ENCODE measurements at places on chromosomes 5 and 9. TPM values are rescaled to one million over a fixed set of nuclear protein-coding genes. Genes with fewer than 3 reads are reported as not detected.

Gene GADD45G
- total RNA-seq = 66.1 TPM

Gene GPR151
- not detected for total RNA-seq

Gene SMU1
- total RNA-seq = 16.2 TPM

Gene CCNI2
- 4.5 TPM for total RNA-seq

Gene ZMAT2
- total RNA-seq = 28.5 TPM

Gene HCN1
- total RNA-seq = 1.4 TPM

Gene HSPA4
- total RNA-seq = 108 TPM

Gene PCDH12
- total RNA-seq = 0.31 TPM

Gene ALDH1B1
- 71.7 TPM for total RNA-seq

All from testis (tissue), 5 donors.